ENCODE measurements at places on chromosomes 2 and 18. TPM values are rescaled to one million over a fixed set of nuclear protein-coding genes. Genes with fewer than 3 reads are reported as not detected.

GRCh38 chr2:231161252-231161839 is 36.5 kb upstream of the HTR2B start:
- DNase-seq, result no peak

GRCh38 chr2:240168041-240168440 is 27.6 kb upstream of the OTOS start:
- DNase-seq, result no peak

- no peak for DNase-seq
Measured at GRCh38 chr2:178225006-178225805, 30.9 kb downstream of the OSBPL6 start.

CYS1 gene
- total RNA-seq, result 0.63 TPM

DNAJC5G gene
- not detected for total RNA-seq

GRCh38 chr2:75055820-75056675 is 97.6 kb downstream of the POLE4 start:
- DNase-seq, result no peak

ORC4 gene
- total RNA-seq, result 30.1 TPM

DNA sequence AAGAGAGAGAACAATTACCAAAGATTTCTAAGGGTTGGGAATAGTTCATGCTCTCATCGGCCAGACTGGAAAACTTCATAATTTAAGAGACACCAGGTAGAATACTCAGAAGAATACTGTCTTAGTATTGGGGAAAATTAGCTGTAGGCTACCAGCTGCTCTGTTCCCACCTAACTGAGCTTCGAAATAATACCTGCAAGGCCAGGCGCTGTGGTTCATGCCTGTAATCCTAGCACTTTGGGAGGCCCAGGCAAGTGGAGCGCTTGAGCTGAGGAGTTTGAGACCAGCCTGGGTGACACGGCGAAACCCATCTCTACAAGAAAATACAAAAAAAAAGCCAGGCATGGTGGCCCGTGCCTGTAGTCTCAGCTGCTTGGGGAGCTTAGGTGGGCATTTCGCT is 35.8 kb downstream of the MAP4K3 start:
- no peak for DNase-seq

DNA sequence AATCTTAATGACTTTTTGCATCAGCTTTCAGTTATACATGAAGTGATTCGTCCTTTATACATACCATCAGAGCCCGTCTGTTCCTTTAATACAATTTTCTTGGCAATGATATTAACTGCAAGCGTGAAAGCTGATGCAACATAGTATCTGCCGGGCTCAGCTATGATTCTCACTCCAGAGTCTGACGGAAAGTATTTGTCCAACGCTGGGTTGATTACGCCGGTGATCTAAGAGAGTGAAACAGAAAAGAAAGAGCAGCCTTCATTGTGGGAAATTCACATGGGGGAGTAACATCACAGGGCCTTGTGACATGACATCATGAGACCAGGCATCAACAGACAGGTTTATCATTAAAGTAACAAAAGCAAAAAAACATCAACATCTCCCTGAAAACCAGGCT is 6.2 kb downstream of the ODC1 start:
- DNase-seq, result no peak

MAPK4 gene
- not detected for total RNA-seq

DNA sequence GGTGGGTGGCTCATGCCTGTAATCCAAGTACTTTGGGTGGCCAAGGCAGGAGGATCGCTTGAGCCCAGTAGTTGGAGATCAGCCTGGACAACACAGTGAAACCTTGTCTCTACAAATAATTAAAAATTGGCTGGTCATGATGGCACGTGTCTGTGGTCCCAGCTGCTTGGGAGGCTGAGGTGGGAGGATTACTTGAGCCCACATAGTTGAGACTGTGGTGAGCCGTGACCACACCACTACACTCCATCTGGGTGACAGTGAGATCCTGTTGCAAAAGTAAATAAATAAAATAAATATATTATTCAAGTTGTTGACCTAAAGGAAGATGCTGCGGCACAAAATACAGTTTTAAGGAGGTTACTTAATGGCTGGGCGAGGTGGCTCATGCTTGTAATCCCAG is 72.7 kb downstream of the LAMA3 start:
- DNase-seq, result no peak

GRCh38 chr18:12049978-12050811 is 43.4 kb upstream of the ANKRD62 start:
- no peak for DNase-seq

DNA sequence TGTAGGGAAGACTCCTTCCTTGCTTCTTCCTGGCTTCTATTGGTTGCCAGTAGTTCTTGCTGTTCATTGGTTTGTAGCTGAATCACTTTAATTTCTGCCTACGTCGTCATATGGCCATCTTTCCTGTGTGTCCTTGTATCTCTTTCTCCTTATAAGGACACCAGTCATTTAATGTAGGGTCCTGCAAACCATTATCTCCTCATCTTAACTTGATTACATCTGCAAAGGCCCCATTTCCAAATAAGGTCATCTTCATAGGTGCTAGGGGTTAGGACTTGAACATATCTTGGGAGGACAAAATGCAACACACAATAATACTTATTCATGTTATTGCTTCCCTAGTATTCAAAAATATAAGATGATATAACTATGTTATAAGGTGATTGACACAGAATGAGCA is 95.5 kb upstream of the TTC27 start:
- DNase-seq, result no peak

DNA sequence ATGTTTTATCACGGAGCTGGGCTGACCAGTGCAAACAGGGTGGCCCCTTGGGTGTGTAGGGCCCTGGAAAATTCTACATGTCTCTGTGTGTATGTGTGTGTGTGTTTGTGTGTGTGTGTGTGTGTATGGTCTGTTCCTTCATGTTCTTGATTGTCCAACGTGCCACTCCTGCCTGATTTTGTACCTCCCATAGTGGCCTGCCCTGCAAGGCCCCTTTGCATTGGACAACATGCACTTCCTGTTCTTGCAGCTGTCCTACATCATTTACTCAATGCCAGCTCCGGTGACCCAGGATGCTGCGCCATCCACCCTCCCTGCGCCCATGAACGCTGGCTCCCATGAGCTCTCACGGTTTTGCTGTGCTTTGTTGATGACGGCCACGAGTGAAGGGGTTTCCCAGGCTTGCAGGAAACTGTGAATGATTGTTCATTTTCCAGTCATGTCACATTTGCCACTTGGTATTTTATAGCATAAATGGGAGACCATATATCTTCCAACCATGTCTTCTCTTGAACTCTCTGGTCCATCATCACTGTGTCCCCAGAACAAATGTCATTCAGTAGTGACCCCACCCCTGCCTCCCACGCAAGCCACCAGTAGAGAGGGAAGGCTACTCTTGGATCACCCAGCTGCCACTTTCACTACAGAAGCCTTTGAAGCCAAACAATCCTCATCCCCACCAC is 69.7 kb upstream of the NCK2 start:
- no peak for DNase-seq

ARHGAP15 gene
- 27.6 TPM for total RNA-seq

TMEM247 gene
- not detected for total RNA-seq

GRCh38 chr2:216371721-216372702 is at the start of gene MARCHF4:
MARCHF4 (minus strand) TSS chr2:216372483; CDS start chr2:216370260, 2,223 bp downstream.
- peak; percentile 40 for DNase-seq

RAMP1 gene
- 27.1 TPM for total RNA-seq

DNA sequence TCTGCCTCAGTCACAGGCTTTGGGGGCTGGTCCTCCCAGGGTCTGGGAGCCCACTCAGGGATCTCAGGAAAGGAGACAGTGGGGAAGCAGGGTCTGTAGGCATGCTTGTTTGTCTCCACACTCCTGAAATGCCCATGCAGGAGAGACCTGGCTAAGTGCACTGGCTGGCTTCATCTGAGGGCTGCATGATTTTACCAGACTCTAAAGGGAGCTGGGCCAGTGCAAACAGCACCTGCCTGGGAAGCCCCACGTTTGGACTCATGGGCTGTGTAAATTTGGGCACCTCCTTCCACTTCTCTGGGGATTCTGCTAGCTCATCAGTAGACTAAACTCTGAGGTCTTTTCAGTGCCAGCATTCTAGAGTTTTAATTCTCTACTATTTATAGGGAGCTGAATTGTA is 33.7 kb downstream of the LYPD1 start:
- DNase-seq, result no peak

- DNase-seq, result no peak
Measured at GRCh38 chr2:23283653-23284052, 101.3 kb upstream of the KLHL29 start.

MC5R gene
- total RNA-seq, result not detected

- DNase-seq, result no peak
Measured at GRCh38 chr18:62814132-62814759, 98.9 kb downstream of the PHLPP1 start.

NDUFB3 gene
- total RNA-seq, result 47.9 TPM

- no peak for DNase-seq
Measured at GRCh38 chr2:241598061-241598460, 38.9 kb downstream of the THAP4 start.

USP40 gene
- total RNA-seq, result 31.7 TPM

DNA sequence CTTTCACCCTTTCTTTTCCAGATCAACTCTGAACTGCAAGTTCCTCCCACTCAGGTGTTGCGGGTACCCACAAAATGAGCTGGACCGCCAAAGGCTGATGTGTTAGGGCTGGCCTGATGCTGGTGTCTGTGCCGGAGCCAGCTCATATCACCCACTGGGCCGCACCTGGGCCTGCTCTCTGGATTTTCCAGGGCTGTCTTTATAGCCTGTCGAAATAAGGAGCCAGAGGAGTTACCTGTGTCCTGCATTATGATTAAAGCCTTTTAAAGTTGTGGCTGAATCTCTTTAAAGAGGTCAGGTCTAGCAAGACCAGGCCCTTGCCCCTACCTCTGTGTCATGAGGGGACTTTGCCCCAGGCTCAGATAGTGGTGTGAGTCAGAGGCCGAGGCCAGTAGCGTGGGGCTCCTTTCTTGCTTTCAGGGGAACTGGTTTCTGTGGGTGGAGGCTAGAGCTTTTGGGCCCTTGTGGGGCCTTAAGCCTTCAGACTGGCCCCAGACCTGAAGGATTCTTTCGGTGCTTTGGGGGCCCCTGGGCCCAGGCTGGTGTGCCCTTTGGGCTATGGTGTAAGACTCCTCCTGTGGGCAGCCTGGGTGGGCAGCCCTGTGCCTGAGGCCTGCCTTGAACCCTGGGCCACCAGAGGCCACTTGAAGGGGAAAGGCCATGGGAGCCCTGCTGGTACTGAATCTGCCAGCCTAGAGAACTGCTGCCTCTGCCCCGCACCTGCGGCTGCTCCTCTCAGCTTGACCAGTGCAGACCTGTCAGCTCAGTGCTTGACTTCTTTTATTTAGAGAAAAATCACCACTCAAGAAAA is 21.3 kb downstream of the OTOF start:
- DNase-seq, result no peak

DNA sequence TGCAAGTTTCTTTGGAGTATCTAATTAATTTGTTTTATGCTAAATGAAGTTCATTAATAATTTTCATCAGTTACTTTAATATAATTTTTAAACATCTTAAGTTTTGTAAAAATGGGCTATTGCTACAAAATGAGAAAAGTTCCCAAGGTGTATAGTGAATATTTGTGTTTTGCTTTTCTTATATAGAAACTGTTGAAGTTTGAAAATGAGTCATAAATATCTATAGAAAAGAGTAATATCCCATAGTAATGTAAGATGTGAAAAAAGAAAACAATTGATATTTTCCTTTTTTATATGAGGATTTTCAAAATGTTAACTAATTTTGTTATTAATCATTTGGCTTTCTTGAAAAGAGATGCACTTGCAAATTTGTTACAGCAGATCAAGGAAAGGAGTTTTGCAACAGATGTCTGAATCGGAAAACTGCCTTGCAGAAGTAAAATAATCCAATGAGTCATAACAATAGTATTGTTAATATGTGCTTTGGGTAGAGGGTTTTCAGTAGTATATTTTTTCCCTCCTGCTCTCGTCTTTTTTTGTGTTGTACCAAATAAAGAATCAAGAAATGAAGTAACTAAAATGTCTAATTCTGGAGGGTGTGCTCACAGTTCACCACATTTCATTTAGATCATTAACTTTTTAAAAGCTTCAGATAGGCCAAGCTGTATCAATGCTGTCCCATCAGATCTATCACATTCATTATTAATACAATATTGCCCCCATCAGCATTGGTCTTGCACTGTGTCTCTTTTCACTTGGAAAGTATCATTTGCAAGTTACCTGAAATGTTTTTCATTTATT is 15.5 kb downstream of the DUSP19 start:
- no peak for DNase-seq

- DNase-seq, result no peak
Measured at GRCh38 chr2:96579422-96579821, 42.9 kb downstream of the ARID5A start.

MEIS1 gene
- 41.1 TPM for total RNA-seq

DNA sequence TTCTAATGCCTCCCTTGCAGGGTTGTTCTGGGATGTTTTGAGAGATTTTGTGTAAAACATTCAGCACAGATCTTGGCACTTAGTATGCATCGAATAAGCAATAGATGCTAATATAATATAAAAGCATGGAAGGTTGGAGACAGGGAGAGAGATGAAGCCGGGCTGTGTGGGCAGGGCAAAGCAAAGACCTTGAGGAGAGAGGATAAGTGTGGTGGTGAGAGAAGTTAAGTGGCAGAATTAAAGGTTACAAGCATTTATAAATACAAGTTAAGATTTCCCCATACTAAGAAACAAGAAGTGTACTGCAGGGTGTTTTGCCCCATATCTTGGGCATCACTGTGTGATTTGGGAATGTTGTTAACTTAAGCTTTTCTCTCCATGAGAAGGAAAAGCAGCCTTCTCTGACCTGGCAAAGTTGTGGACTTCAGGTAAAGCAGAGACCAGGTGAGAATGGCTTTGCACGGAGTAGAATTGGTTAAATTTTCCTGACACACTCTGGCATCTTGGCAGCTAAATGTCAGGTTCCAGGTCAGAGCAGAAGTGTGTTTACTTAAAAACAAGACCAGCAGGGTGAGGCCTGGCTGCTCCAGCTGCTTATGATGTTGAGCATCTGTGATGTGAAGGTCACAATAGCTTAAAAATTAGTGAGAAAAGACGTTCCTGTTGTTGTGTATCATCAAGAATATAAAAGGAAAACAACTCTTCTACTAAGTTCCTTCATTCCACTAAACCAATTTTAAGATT is 288.5 kb upstream of the HNMT start:
- no peak for DNase-seq

DNA sequence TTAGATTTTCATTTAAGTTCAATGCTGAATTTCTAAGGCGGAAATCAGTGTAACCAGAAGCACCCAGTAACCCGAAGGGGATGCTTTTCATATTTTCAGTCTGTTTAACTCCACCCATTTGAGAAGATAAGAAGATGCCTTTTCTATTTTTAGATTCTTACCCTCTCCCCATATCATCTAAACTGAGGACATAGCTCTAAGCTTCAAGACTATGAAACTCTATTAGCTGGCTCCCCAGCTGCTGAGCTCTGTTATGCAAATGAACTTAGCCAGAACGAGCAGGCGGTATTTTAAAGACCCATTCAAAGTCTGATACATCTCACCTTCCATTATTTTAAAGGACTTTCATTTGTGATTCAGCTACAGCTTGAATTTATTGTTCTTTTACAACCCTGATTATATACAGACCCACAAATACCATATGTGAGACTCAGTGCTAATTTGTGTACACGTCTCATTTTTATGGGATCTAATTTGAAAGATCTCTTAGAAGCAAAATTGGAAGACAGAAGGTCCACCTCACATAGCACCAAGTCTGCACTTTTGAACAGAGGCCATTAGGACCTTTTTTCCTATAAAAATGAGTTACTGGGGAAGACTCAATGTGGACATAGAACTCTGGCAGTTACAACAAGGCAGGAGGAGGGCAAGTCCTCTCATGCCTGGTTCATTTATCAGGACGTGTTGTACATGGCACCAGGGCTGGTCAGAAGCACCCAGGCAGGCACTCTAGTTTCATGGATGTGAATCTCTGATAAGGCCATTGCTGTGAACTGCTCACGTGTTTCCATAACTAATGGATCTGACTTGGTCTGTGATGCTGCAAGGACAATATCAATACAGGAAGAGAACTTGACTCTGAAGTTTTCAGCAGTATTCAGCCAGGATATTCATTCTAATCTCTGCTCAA is 16.3 kb downstream of the CDC42EP3 start:
- no peak for DNase-seq

All from omental fat pad (tissue), 4 donors.